ENCODE measurements at places on chromosomes 7 and 10.

- DNase-seq: no peak
Observed at GRCh38 chr10:88186335-88186734, 322.9 kb downstream of the PTEN start.

DNA sequence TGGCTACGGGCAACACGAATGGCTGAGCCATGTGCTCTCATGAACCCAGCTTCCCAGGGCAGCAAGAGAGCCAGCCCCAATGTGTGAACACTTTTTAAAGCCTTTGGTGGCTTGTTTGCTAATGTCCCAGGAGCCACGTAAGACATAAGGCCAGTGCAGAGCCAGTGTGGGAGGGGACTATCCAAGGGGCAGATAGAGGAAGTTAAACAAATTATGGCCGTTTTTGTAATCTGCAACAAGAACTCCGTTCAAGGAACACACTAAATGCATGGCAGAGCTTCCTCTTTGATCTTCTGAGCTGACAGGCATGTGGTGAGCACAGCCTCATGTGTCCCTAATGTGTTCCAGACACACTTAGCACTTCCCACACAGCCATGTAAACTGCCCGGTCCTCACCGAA is 133.3 kb downstream of the TEX36 start:
- DNase-seq: no peak

DNA sequence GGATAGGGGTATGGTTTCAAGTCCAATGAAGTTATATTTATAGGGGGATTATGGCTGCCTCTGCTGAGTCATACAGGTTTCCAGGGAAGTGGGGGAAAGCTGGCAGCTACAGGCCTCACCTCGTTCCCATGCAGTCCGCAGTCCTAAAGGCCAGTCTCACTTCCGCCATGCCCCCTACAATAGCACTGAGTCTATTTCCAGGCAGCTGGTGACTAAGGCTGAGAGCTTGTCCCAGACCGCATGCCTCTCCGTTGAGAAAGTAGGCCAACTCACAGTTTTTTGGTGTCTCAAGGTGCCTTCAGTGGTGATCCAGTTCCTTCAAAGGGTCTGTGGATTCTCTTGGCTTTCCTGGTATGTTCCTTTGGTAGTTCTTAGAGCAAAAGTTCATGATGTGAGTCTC is 203.9 kb upstream of the GLI3 start:
- no peak for DNase-seq

- DNase-seq: no peak
Observed at GRCh38 chr7:91342346-91342745, 78.1 kb downstream of the FZD1 start.

DNA sequence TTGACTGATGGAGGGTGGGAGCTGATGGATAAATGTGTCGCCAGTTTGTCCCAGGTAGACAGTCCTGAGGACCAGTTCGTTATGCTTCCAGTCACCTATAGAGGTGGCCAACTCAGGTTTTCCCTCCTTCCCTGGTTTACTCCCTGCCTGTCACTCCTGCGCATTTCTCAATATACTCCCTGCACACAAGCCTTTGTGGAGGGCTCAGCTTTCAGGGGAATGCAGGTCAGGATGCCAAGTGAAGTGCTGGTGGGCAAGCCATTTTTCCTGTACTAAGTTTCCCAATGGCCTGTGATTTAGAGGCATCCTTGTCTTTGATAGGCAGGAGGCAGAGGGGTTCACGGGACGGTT is 473.5 kb upstream of the ZMIZ1 start:
- DNase-seq: no peak

GRCh38 chr10:61744469-61744868 is 81.7 kb downstream of the CABCOCO1 start:
- no peak for DNase-seq

GRCh38 chr10:87816898-87817608 is 973 bp downstream of the ATAD1 start:
- DNase-seq: no peak

GRCh38 chr10:43040482-43041256 is 36.2 kb upstream of the RET start:
- peak; percentile 58 for DNase-seq

GRCh38 chr10:1627945-1628344 is 109.4 kb downstream of the ADARB2 start:
- no peak for DNase-seq

- no peak for DNase-seq
Observed at GRCh38 chr10:11108356-11108755, 90.7 kb downstream of the CELF2 start.

DNA sequence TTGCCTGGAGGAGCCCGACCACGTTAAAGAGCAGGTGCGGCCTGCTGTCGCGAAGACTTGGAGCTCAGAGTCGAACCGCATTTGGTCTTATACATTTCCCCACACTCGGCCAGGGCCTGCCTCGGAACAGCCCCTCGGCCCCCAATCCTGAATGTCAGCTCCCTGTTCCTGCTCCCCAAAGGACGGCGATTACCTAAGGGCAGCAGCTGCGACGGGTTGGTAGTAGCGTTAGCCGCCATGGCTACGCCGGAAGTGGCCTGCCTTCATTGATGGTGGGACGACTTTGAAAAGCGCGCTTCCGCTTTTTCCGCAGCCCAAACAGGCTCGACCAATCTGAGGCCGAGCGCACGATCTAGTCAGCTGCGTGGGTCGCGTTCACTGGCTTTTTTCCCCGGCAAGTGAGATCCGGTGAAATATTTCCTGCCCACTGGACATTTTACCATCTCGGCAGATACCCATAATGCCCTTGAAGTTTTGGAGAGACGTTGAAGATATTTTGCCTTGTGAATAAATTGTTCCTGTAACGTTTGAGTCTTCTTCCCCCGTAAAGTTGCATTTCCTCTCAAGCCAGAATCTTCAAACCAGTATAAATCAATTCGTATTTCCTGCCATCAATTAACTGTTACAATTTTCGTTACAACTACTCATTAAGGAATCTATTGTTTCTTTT is at the start of gene LSM5:
TSS of gene LSM5 (minus strand) at position 254 of the 670 bp plus-strand sequence. CDS start at position 239, 15 bp downstream.
- peak; percentile 94 for DNase-seq

GRCh38 chr7:309586-310228 is 19.7 kb downstream of the FOXL3 start:
- no peak for DNase-seq

- no peak for DNase-seq
Observed at GRCh38 chr7:126778101-126778500, 474.6 kb downstream of the GRM8 start.

GRCh38 chr7:11701829-11702560 is 130.0 kb downstream of the THSD7A start:
- DNase-seq: no peak

- no peak for DNase-seq
Observed at GRCh38 chr7:46032353-46032752, 111.3 kb upstream of the IGFBP3 start.

DNA sequence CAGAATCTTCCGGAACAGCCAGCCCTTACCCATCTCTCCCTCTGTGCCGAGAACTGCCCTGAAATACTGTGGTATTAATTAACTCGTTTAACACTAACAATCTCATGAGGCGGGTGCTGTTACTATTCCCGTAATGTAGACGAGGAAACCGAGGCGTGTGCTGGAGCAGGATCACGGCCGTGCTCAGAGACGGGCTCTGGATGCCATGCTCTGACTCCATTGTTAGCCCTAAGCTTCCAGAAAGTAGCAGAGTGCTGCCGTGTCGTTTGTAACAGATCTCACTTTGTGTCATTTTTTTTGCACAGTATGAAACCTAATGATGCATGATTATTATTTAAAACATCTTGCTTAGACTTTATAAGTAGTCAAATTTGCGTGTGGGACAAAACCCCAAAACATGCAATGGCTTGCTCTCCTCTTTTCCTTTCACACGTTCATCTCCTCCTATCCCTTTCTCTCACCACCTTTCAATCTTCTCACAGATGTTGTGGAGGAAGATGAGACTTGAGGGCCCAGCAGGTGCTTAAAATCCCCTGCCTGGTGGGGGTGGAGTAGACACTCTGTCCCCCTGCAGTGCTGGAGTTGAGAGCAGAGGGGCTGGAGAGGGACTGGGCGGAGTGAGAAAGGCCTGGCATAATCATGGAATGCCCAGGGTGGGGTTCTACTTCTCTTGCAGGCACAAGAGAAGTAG is 482 bp upstream of the ACTR3C start:
- no peak for DNase-seq

DNA sequence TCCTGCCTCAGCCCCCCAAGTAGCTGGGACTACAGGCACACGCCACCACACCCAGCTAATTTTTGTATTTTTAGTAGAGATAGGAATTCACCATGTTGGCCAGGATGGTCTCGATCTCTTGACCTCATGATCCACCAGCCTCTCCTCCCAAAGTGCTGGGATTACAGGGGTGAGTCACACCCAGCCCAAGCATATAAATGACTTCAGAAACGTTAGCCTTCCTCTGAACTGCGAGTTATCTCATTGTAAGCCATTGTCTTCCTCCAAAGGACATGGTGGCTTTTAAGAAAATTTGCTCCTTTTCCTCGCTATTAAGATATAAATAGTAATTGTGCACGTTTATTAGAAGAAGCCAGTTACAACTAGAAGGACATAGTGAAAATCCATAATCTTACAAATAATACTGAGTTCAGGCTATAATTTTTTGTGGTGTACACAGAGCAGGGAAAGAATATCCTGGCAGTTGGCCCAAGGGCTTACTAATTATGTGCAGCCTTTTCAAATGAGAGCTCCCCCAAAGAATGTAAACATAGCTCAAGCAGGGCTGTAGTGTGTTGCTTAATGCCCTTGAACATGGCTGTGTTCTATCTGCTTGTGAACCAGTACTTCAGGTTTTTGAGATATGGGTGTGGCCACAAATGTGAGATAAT is 495.8 kb downstream of the PARD3 start:
- DNase-seq: no peak

DNA sequence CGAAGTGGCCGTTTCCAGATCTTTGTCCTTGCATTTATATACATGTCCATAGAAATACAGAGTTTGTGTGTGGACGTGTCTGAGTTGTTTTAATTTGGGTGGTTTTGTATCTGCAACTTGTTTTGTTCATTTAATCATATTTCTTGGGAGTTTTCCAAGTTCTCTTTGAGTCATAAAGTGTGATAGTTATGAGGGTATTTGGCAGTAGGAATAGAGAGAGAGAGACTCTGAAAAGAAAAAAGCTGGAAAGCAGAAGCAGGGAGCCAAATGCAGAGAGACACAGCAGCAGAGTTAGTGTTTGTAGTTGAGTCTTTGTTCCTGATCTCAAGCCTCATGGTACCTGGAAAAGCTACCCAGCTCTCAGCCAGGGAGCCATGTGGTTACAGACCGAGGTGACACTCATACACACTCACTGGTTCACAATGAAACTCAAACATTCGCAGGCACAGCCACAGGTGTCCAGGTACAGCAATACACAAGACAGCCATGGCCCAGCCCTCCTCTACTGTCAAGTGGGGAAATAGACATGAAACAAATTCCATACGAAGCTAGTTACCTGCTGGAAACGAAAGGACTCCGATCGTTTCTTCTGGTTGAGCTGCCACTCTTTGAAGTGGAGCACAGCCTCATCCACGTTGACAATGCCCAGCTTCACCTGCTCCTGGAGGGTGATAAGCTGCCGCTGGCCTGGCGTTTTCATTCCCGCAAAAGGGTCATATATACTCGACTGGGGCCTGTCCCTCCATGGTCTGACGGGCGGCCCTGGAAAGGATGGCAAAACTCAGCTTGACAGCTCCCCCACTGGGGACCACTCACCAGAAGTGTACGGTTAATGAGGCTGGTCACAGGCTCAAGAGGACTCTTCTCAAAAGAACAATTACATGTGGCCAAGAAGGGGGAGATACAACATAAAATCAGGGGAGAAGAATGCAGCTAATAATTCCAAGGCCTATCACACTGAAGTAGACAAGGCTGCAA is 33.3 kb upstream of the TM9SF3 start:
- no peak for DNase-seq

DNA sequence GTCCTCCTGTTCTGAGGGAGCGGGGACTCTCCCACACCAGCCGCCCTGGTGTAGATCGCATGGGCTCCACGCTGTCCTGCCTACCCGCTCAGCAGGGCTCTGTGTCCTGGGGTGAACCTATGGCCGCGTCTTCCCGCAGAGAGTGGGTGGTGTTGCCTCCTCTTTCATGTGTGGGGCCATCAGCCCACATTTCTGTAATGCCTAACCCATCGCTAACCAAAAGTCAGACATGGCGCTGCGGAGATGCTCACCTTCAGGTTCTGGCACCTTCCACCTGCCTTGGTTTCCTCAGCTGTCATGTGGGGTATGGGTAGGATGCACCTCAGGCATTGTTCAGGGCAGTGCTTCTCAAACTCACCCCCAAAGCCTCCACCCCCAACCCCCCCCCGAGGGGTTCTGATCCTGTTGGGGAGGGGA is 50.5 kb upstream of the CAMK2B start:
- DNase-seq: no peak

DNA sequence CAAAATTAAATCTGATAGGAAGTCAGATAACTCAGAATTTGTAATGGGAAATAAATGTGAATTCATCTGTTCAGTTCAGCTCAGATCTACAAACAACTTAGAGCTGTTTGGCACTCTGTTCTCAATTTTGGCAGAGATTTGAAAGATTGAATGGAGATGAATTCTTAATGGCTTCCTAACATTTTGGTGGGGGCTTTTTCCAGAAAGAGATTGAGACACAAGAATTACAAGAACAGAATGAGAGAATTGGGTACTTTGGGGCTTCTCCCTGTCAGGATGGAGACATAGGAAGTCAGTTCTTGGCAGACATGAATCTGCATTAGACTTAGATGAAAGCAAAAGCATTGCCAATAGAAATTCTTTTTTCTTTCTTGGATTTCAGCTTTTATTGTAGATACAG is 39.0 kb upstream of the PTPRZ1 start:
- no peak for DNase-seq

DNA sequence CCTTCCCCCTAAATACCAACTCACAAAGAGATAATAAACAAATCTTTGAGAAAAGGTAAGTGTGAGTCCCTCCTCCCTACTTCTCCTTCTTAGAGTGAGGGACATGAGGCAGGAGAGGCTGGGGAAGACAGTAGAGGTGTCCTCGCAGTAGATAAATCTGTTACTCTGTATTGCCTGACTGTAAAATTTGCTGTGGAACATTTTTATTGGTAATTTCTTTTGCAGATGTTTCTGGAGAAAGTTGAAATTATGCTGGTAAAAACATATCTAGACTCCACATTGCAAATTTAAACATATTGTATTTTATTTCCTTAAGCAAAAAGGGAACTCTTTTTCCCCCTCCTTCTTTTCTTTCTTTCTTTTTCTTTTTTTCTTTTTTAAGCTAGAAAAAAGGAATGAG is 58.5 kb downstream of the PLCE1 start:
- DNase-seq: no peak

GRCh38 chr7:106443156-106443555 is 158.4 kb upstream of the NAMPT start:
- no peak for DNase-seq

GRCh38 chr7:139034336-139034735 is 1.5 kb downstream of the ZC3HAV1L start:
- DNase-seq: no peak

GRCh38 chr7:91005841-91006240 is 258.4 kb upstream of the FZD1 start:
- no peak for DNase-seq

GRCh38 chr7:73829505-73829904 is 1.3 kb upstream of the CLDN4 start:
- no peak for DNase-seq
